Cardiac muscle cell (in vitro differentiated cells and primary cell): ENCODE measurements at places on chromosomes 5 and 9. TPM values are rescaled to one million over a fixed set of nuclear protein-coding genes. Genes with fewer than 3 reads are reported as not detected.
A peak's percentile ranks its signal among the peaks of the same experiment; 100 is the strongest.

Gene MZB1
- total RNA-seq: 2.3 and 5.3 TPM in 2 replicates

Gene SLC36A3
- not detected in 2 replicates for total RNA-seq

GRCh38 chr5:5209089-5209488, 69.0 kb downstream of the ADAMTS16 start:
- H3K27ac ChIP-seq: no peak overlapping the region
- no peaks in the 10 kb centered on the region for H3K36me3 ChIP-seq
- H3K27me3 ChIP-seq: no peaks in the 10 kb centered on the region
- H3K4me1 ChIP-seq: no peaks in the 10 kb centered on the region
- DNase-seq: no peak

- H3K36me3 ChIP-seq: no peaks in the 10 kb centered on the region
- no peaks in the 10 kb centered on the region for H3K4me1 ChIP-seq
- H3K4me3 ChIP-seq: no peak overlapping the region
- H3K27ac ChIP-seq: no peak overlapping the region
Measured at GRCh38 chr9:93369686-93370085, 81.8 kb upstream of the FAM120A start.

DNA sequence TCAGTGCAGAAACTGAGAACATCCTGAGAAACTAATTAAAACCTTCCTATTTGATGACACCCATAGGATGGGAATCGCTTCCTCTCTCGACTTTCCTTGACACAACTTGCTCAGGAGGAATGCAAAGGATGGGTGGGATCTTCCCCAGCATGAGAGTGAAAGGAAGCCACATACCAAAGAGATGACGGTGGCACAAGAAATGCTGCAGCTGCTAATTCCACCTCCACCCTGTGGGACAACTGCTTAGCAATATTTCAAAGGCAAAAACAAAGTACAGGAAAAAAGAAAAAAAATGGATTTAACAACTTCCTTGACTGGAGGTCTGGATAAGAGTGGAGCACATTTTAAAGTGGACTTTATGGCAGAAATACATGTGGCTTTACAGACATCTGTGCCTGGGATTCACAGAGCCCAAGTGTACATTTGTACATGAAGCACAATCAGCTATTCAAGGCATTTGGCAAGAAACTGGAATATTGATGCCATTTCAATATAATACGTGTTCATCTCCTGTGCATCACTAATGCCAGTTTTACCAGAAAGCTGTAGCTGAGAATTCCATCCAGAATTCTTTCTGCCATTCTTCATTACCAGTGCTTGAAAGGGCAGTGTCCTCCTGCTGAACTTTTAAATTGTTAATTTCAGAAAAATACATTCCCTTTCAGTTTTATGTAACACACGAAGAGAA, 359.2 kb upstream of the ACTBL2 start:
- no peaks in the 10 kb centered on the region for H3K4me1 ChIP-seq
- H3K27ac ChIP-seq: no peak overlapping the region
- peak; percentile 90 for DNase-seq
- no peak overlapping the region for H3K4me3 ChIP-seq
- no peaks in the 10 kb centered on the region for H3K36me3 ChIP-seq

DNA sequence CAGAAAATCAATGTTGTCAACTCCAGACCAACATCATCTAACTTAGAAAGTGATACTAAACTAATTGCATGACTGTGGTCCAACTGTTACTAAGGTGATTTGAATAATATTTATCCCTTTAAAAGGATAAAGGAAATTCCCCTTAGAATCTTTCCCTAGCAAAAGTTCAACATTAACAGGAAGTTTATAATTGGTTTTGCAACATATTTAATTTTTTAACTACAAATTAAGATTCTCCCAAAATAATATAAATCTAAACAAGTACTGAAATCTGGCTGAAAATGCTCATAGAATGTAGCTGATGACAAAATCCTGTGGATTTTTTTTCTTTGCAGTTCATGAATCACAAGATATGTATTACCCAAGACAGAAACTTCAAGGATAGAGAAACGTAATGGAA, 151.4 kb downstream of the LPAR1 start:
- no peak for DNase-seq
- no peaks in the 10 kb centered on the region for H3K27me3 ChIP-seq

GRCh38 chr5:144028636-144029035, 141.8 kb downstream of the YIPF5 start:
- H3K27me3 ChIP-seq: no peaks in the 10 kb centered on the region
- H3K4me1 ChIP-seq: peaks cover 2% of the 10 kb centered on the region
- no peak overlapping the region for H3K4me3 ChIP-seq

- no peaks in the 10 kb centered on the region for H3K27me3 ChIP-seq
- H3K27ac ChIP-seq: no peak overlapping the region
- no peaks in the 10 kb centered on the region for H3K36me3 ChIP-seq
- H3K4me1 ChIP-seq: no peaks in the 10 kb centered on the region
Measured at GRCh38 chr5:65874241-65874640, 52.1 kb upstream of the ERBIN start.

- H3K4me1 ChIP-seq: no peaks in the 10 kb centered on the region
- peak; percentile 47 for DNase-seq
- H3K4me3 ChIP-seq: no peak overlapping the region
- H3K27me3 ChIP-seq: no peaks in the 10 kb centered on the region
Measured at GRCh38 chr5:125180231-125180829, 433.9 kb upstream of the ZNF608 start.
